NCI-H1417 treated with DMSO at 0.1 percent for 48 hours (cell line): ENCODE measurements at places on chromosomes 5 and 9.

- no peak for DNase-seq
Measured at GRCh38 chr5:78550891-78551290, 97.7 kb downstream of the LHFPL2 start.

DNA sequence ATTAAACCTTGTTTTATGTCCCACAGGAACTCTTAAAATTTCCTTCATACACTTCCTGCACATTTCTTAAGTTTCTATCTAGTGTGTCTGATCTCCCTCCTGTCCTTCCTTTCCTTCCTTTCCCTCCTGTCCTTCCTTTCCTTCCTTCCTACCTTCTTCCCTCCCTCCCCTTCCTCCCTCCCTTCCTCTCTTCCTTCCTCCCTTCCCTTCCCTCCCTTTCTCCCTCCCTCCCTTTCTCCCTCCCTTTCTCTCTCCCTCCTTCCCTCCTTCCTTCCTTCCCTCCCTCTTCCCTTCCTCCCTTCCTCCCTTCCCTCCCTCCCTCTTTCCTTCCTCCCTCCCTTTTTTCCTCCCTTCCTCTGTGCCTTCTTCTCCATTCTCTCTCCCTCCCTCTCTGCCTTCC lies 414.9 kb downstream of the ENC1 start:
- no peak for DNase-seq

GRCh38 chr5:137072361-137073115 lies 426.6 kb downstream of the SPOCK1 start:
- no peak for DNase-seq

DNA sequence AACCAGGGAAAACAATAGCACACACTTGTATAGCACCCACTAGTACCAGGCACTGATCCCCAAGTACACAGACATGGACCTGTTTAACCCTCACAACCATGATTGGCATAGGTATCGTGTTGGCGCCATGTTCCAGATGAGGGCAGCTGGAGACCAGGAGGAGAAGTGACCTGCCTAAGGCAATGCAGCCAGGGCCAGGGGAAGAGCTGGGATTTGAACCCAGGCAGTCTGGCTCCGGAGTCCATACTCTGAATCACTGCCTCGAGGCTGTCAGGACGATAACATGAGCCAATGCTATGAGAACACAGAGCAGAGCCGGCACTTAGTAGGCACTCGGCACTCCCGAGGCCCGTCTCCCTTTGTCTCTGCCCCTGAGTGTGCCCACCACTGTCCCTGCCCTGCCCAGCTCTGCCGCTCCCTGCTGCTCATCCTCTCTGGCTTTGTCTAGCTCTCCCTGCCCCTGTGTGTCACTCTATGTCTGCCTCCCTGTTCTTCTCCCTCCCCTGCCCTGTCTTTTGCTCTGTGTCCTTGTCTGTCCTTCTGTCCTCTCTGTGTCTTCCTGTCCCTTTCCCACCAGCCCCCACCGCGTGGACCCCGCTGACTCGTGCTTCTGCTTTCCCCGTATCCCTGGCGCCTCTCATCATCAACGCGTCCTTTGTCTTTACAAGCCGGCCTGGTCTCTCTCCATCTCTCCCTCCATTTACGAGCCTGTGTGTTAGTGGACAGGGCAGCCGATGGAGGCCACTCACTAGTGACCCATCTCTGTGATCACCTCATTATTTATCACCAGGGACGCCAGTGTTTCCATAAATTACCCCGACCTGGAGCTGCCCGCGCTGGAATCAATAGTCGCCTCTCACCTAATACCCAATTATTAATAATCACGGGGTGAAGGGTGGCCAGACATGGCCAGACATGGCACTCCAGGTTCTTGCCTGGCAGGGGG lies 99.4 kb upstream of the MVB12B start:
- DNase-seq = no peak
